LHCN-M2 (cell line): ENCODE measurements at places on chromosomes 4 and X. TPM values are rescaled to one million over a fixed set of nuclear protein-coding genes. Genes with fewer than 3 reads are reported as not detected.

- no peak for DNase-seq
Measured at GRCh38 chr4:189597341-189597740, 343.3 kb upstream of the FRG1 start.

The SYTL5 gene
- total RNA-seq = 0.32 and 0.46 TPM in 2 replicates

The TMPRSS11B gene
- total RNA-seq = not detected in 2 replicates

DNA sequence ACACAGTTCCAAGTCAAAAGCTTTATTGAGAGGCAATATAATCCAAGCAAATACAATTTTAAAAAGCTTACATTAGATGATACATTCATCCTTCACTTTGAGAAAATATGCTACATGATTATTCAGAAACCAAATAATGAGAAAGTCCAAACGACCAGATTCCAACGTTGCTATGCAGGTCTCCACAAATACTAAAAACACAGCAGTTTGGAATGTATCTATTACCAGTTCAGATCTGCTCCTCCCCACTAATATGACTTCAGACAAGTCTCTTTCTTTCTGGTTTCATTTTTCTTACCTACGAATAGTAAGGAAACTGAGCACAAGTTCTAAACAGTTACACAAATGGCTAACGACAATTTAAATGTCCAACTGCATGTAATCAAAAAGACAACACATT, 9.5 kb downstream of the NAF1 start:
- peak; percentile 69 for DNase-seq

DNA sequence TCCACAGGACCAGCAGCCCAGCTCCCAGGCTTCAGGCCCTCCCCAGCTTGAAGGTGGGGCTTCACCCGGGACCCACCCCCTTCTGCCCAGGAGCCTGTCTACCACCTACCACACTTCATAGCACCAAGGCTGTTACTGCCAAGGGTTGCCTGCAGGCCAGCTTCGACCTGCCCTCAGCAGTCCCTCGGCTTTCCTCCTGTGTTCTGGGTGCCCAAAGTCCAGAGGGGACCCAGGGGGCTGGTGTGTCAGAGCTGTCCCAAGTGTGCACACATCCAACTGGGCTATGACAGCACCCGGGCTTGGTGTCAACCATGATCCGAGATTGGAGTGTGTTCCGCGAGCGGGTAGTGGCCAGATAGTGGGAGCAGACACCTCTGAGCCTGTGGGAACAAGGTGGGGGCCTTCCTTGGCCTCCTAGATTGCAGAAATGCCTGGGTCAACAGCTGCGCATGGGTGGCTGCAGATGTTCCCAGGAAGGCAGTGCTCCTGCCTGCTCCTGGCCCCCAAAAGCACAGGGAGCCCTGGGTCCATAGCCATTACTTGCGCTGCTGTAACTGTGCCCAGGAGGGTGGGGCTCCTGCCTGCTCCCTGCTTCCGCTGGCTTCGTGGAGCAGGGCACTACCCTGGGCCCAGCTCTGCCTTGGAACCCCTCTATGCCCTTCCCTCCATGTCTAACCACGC, 16.8 kb downstream of the SULT1B1 start:
- DNase-seq = no peak

DNA sequence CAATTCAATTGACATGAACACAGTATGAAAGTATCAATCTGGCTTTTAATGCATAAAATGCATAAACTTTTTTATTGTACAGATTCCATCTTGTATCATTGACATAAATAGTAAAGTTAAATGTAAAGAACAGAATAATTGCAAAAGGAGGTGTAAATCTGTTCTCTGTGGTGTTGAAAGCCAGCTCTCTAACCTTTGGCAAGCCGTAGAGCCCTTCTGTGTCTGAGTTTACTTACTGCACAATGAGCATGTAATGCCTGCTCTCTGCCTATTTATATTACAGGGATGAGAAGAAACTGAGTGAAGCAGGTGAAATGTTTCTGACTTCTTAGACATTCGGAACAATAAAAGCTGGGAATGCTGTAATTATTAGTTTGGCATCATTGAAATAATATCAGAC, 389.3 kb upstream of the EPHA5 start:
- no peak for DNase-seq

- DNase-seq = peak; percentile 21
Measured at GRCh38 chrX:87518504-87518903, 902 bp downstream of the KLHL4 start.

GRCh38 chrX:130197464-130197863, 25.7 kb downstream of the RAB33A start:
- no peak for DNase-seq

DNA sequence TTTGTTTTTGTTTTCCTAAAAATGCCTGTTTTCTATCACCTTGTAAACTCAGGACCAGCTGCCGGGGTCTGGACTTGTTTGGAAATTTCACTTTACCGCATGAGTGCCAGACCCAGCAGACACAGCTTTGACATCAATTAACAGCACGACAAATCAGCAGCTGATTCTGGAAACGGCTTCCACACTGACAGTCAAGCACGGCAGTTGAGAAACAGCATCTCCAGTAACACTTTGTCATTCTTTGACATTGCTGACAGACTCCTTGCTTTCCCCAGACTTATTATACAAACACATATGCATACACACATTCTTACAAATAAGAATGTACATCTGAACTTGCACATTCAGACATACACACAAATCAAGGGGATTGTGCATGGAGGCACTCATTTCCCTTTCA, 1017.6 kb upstream of the HS3ST1 start:
- DNase-seq = no peak

DNA sequence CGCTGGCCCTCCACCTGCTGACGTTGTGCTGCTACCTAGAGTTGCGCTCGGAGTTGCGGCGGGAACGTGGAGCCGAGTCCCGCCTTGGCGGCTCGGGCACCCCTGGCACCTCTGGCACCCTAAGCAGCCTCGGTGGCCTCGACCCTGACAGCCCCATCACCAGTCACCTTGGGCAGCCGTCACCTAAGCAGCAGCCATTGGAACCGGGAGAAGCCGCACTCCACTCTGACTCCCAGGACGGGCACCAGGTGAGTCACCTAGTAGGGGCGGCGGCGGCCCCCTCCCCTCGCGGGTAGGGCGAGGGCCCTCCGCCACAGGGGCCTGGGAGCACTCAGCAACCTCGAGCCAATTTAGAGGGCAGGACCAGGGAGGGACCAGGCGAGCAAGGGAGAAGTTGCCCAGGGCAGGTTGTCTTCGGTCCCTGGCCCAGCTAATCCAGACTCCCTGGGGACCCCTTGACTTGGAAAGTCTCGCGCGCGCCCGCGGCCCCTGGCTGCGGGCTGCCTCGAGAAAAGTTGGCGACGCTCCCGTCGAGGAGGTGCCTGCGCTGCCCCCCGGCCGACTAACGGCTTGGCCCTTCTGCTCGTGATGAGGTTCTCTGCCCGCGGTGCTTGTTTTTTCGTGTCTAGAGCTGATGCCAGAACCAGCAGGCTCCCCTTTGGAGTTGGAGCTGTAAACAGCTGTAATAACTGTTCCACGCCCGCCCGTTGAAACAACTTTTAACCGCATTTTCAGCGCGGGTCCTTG, 717 bp downstream of the EDA start:
- DNase-seq = no peak

The THAP9 gene
- total RNA-seq = 1.8 and 2.3 TPM in 2 replicates

DNA sequence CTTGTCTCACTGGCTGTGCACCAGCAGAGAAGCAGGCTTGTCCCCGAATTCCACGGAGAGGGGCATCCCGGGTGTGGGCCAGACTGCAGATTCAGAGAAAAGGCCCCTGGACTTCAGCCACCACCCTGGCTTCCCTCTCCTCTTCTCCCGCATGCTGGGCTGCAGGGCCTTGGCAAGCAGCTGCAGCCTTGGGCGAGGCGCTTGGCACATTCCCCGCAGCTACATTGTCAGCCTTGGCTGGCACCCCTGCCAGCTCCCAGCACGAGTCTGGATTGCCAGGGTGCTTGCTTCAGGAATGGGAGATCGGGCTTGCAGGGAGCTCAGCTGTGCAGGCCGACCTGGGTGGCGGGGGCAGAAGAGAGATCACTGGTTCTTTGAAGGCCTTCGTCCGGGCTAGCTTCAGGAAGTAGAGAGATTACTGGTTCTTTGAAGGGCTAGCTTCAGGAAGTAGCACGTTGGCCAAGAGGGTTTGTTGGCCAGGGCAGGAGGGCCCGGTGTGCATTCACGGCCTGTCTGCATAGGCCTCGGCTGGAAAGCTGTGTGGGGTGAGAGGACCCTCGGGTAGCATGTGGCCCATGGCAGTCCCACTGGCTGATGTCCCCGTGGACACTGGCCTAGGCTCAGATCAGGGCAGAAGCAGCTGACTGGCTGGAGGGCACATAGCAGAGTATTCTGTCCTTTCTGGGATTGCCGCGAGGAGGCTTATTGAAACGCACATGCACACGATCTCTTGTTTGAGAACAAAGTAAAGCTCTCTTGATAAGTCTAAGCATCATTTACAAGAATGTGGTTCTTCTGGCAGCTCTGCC, 2.7 kb downstream of the ABCD1 start:
- peak; percentile 48 for DNase-seq

The MID1 gene
- total RNA-seq = 8.6 and 11.8 TPM in 2 replicates

GRCh38 chrX:107750861-107751445, 24.6 kb downstream of the TSC22D3 start:
- DNase-seq = no peak

GRCh38 chrX:3252744-3253143, 93.7 kb downstream of the MXRA5 start:
- DNase-seq = no peak

The HERC3 gene
- total RNA-seq = 21.3 and 21.8 TPM in 2 replicates

- DNase-seq = no peak
Measured at GRCh38 chr4:34318773-34319172, 1925.5 kb downstream of the ARAP2 start.

- peak; percentile 92 for DNase-seq
Measured at GRCh38 chr4:121696581-121697461, at the start of gene ANXA5. ANXA5 (minus strand) TSS chr4:121696980; CDS start chr4:121696589, 391 bp downstream.

DNA sequence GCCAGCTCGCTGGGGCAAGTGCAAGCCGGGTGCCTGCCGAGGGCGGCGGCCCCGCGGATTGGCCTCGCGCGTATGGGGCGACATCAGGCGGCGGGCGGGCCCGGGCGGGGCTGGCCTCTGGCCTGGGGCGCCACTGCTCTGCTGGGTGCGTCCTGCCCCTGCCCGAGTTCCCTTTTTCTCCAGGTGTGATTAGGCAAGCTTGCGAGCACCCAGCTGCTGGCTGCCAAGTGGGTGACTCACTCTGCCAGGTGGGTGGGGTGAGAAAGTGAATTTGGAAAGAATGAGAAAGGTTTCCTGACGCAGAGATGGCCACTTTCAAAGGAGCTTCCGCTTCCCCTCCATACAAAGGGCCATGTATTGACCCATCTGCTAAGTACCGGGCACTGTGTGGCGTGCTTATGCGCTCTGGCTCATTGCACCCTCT, 32.5 kb downstream of the FGFBP1 start:
- no peak for DNase-seq

- DNase-seq = no peak
Measured at GRCh38 chr4:78446619-78447018, 105.0 kb upstream of the ANXA3 start.

DNA sequence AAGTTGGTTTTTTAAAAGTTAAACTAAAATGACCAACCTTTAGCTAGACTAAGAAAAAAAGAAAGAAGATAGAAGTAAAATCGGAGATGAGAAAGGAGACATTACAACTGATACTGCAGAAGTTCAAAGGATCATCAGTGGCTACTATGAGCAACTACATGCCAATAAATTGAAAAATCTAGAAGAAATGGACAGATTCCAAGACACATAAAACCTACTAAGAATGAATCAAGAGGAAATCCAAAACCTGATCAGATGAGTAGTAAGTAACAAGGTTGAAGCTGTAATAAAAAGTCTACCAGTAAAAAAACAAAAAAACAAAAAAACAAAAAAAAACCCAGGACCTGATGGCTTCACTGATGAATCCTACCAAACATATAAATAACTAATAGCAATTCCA, 16.1 kb downstream of the IQCM start:
- peak; percentile 27 for DNase-seq

GRCh38 chrX:28589046-28589445, 1.8 kb downstream of the IL1RAPL1 start:
- no peak for DNase-seq

GRCh38 chr4:126046081-126046614, 731.4 kb downstream of the FAT4 start:
- DNase-seq = peak; percentile 57

DNA sequence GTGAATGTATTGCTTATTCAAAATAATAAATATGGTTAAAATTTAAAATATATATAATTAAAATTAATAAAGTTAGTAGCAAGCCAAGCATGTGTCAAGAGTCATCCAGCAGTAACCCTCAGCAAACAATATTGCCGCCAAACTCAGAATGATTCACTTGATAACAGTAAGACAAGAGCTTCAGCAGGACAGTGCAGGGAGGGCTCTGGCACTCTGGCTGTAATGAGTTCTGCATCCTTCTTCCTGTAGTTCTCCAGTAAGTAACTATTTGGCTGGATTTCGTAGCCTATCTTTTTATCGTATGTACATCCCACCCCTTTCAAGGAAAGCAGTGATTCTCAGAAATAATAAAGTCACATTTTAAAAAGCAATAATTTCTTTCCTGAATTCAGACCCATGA, 17.6 kb downstream of the OTUD6A start:
- DNase-seq = no peak

DNA sequence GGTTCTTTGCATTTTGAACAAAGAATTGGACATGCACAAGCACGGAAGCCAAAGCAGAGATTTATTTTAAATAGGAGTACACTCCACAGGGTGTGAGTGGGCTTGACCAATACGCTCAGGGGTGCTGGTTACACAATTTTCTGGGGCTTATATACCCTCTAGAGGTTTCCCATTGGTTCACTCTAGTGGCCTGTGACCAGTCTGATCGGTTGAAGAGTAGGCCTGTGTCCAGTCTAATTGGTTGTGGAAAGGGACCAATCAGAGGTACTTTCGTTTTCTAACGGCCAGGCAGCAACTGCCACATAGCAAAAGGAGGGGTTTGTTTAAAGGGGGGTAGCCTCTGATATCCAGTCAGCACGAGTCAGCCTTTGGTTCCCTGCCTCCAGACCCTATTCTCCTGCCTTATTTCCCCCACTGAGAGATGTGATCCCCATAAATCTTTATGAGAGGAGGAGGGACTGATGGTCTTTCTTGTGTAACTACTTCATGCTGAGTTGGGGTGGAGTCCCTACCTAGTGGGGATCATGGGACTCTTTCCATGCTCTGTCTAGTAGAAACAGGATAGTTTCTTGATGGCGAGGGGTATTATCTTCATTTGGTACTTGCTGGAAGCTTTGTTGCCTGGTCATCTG, 11.3 kb upstream of the AREG start:
- peak; percentile 64 for DNase-seq

- DNase-seq = peak; percentile 99
Measured at GRCh38 chr4:85474818-85475630, at the start of gene ARHGAP24. ARHGAP24 (plus strand) TSS chr4:85475150.

GRCh38 chrX:136541294-136541693, 9.3 kb downstream of the VGLL1 start:
- DNase-seq = no peak
